Smooth muscle cell of the brain vasculature (primary cell): ENCODE measurements at places on chromosomes 11 and 22.

DNA sequence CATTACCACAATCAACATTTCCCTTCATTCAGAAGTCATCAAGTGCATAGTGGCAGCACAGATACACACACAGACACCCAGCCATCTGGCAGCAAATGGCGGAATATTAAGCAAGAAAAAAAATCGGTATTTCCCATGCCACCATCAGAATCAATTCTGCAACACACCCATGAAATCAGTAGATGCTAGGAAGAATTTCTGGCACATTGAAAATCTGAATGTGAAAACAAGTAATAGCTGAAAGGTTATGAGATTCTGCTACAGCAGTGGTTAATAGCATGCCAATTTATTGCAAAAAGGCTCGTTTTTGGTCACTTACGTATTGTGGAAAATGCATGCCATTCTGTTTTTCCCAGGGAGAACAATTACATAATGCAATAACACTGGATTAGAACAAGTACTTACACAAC, 91.1 kb downstream of the PICALM start:
- DNase-seq: no peak

DNA sequence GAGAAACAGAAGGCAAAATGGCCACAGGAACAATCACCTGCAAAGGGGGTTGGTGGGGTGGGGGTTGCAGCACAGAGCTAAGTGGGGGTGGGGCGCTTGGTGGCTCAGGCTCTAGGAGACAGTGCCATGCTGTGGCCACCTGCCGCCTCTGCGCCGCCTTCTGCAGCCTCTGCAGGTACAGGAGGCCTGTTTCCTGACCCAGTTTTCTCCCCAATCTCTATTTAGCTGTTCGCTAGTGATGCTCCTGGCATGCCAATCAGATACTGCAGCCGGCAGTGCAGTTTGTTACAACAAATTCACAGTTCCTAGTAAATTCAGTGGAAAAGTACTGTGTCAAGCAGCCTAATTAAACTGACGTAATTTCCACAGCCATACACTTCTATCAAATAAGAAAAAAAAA, 106.4 kb downstream of the SERGEF start:
- no peak for DNase-seq

- DNase-seq: no peak
Measured at GRCh38 chr11:134670247-134670782, 258.3 kb upstream of the B3GAT1 start.

DNA sequence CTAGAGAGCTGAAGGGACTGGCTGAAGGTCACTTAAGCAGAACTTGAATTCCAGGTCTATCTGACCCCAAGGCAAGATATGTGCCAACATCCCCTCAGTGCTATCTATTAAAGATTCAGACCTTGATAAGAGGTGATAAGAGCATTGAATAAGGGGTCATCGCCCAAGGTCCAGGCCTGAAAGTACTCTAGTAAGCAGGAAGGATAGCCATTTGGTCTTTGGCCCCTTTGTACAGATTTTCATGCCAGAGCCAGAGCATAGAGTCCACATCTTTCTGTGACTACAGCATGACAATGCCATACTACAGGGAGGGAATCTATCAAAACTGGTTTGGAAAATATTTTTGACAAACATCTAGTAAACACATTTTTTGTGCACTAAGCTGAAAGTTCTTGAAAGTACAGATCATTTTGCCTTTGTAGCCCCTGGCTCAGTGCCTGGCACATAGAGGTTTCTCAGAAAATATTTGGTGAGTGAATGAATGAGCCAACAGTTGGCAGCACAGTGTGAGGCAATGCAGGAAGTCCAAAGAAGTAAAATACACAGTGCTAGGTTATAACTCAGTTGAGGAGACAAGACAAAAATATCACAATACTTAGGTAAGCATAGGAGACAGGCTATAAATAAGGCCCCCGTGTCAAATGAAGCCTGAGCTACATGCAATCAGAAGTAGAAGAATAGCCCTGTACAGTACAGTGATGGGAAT, 15.1 kb upstream of the RRAS2 start:
- DNase-seq: no peak

DNA sequence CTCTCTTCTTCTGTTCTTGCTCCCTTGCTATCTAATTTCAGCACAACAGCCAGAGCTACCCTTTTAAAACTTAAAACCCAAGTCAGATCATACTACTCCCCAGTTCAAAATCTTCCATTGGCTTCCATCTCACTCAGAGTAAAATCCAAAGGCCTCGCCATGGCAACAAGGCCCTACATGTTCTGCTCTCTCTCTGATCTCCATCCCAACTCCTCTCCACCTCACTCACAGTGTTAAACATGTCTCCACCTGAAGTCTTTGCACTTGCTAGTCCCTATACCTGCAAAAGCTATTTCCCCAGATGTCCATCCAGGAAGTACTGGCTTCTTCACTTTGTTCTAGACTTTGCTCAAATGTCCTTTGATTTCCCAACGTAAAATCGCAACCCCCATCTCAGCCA, 3.0 kb upstream of the GRAP2 start:
- no peak for DNase-seq

DNA sequence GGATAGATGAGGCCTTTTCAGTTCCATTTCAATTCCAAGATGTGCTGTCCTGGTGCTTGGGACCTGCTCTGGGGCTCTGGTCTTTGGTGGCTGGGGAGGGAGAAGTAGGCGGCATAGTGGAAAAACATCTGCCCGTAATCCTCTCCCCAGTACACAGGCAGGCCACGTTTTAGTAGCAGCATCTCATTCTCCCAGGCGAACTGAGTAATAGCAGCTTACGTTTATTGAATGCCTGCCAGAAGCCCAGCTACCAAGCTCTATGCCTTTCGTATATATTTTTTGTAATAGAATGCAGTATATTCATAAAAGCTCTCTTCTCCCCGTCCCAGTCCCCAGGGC, 11.4 kb downstream of the ACO2 start:
- no peak for DNase-seq

- DNase-seq: no peak
Measured at GRCh38 chr22:41534219-41534618, 10.1 kb downstream of the POLR3H start.

DNA sequence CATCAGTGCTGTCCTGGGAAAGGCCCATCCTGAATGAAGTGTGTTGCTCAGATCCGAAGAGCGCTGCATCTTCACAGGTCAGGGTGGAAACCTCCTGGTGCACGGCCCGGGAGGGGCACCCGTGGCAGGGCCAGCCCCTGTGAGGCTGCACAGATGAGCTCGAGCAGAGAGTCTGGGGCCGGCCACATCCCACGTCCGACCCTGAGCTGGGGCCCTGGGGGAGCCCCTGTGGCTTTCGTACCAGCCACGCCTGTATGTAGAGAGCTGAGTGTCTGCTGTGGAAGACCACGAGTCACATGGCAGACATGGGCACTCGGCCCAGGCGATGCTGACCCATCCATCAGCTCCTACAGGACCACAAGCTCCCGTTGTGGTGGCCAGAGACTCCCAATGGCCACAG, 24.9 kb upstream of the SEPTIN5 start:
- DNase-seq: no peak

DNA sequence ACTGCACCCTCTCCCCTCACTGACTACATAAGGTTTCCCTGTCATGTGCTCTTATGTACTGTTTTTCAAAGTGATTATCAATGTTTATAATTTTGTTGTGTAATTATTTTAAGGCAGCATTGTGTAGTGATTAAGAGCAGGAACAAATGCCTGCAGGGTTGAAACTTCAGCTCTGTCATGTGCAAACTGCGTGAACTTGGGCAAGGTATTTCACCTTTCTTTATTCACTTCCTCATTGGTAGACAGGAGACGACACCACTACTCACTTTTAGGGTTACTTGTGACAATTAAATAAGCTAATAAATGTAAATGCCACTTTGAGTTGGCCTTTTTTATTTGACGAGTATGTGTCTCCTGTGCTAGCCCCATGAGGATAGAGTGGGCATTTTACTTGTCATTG, 86.5 kb upstream of the E2F8 start:
- DNase-seq: no peak

GRCh38 chr22:48820481-48821345, 1007.0 kb downstream of the BRD1 start:
- DNase-seq: no peak

- no peak for DNase-seq
Measured at GRCh38 chr11:1576825-1577224, 4.8 kb upstream of the DUSP8 start.
